Activated gamma-delta T cell treated with anti-CD3 and anti-CD28 coated beads, Interleukin-2, amount 50 U/mL, for 16 hours (primary cell): ENCODE measurements at places on chromosomes 16 and 17.

- DNase-seq = no peak
Measured at GRCh38 chr17:7047566-7047965, 3.7 kb upstream of the SLC16A11 start.

DNA sequence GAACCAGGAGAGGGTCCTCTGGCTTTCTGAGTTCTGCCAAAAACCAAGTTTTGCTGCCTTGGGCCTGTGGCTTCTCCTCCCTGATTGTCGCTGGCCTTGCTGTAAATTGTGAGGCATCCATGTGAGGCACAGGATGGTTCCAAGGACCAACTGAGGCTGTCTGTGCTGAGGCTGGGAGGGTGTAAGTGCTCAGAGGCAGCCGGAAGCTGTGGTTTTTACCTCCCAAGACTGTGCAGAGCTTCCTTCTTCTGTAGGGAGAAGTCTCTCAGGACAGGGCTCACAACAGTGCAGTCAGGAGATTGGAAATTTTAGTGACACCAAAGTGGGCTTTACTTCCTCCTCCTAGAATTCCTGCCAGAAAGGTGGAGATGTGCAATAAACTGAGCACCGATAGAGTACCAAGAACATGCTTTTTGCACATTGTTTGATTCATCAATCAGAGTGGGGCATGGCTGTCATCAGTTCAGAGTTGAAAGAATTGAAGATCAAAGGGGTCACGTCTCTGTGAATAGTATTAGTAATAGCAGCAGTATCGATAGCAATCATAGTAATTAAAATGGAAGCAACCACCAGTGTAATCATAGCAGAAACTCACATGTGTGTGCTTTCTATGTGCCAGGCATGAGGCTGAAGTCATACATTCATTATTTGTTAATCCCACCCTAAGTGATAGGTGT lies 467.1 kb downstream of the WWOX start:
- DNase-seq = no peak

DNA sequence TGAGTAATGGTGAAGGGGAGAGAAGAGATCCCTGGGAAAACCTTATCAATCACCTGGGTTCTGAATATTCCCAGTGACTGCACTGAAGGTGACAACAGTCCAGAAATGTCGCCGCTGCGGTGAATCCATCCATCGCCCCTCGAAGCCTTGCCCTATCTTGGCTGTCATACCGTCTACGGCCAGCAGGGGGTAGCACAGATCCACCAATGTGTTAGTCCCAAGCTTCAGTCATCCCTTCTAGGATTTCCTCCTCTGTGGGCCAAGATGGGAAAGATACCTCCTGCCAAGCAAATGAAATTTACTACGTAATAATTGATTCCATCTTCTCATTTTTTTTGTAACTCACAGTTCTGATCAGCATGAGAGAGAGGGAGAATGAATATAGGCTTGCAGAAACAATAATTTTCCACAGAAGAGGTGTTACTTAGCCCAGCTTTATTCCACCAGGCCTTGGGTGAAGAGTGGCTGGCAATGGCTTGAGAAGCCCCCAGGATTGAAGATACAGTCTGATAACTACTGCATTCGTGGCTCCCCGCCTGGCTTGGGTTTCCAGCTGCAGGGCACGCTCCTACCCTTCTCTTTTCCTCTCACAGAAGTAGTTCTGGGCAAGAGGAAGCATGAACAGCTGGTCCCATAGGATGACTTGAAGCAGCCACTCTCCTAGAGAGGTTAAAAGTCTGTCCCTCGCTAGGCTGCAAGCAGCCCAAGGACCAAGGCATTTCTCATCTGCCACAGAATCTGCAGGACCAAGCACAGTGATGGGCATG lies 2.6 kb upstream of the FMNL1 start:
- peak; percentile 87 for DNase-seq

GRCh38 chr16:84847564-84848355 lies 28.0 kb downstream of the CRISPLD2 start:
- DNase-seq = no peak

DNA sequence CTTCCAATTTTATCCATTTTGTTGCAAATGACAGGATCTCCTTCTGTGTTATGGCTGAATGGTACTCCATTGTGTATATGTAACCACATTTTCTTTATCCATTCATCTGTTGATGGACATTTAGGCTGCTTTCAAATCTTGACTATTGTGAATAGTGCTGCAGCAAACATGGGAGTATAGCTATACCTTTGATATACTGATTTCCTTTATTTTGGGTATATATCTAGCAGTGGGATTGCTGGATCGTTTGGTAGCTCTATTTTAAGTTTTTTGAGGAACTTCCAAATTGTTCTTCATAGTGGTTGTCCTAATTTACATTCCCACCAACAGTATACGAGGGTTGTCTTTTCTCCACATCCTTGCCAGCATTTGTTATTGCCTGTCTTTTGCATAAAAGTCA lies 67.8 kb downstream of the BRIP1 start:
- no peak for DNase-seq

DNA sequence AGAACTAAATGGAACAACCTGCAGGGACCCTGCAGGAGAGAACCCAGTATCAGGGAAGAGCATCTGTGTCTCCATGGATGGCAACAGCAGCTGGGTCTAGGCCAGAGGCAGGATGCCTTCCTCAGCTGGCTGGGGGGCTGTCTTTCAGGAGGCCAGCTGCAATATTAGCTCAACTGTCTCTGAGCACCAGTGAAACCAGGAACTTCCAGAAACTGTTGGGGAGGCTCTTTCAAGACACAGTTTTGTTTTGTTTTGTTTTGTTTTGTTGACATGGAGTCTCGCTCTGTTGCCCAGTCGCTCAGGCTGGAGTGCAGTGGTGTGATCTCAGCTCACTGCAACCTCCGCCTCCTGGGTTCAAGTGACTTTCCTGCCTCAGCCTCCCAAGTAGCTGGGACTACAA lies 7.6 kb downstream of the GPR142 start:
- no peak for DNase-seq

DNA sequence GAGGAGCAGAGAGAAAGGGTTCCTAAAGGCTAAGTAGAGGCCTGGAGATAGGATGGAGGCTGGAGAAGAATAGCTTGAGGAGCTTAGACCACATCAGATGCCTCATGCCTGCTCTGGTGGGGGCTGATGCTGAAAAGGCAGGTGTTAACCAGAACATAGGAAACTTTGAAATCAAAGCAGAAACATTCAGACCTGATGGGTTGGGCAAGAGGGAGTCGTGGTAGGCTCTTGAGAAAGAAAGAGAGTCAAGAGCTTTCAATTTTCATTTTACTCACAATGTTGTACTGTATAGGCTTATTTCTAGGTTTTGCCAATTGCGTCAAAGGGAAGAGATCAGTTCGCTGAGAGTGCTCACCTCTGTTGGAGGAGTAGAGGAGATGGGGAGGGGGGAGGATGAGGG lies 406.6 kb upstream of the SALL1 start:
- DNase-seq = no peak

DNA sequence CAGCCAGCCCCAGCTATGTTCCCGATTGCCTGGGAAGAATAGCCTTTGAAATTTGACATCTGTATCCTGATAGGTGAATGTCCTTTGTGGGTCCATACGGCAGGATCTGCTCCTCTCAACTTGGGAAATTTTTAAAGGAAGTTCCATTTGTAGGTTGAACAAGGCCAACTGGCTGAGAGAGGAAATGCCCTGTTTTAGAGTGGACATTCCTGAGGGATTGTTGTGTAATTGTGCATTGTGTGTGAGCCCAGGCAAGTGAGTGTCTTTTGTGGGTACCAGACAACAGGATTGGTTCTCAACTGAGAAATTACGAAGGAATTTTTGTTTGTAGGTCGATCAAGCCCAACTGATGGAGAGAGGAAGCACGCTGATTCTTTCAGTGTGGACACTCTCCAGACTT lies 2.6 kb upstream of the CPHXL2 start:
- DNase-seq = no peak

GRCh38 chr16:29858149-29858849 lies 4.7 kb downstream of the CDIPT start:
- DNase-seq = no peak

DNA sequence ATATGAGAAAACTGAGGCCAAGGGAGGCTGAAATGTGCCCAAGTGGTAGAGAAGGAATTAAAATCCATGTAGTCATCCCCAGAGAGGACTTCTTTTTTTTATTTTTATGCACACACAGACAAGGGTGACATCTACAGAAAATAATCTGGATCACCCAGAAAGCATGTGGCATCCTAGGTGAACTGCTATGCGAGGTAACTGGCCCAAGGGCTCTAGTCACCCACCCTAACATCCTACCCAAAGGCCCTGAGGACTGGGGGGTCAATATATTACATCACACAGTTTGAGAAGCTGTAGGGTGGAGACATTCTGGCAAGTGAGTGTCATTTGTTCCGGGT lies 23.3 kb downstream of the TEX14 start:
- no peak for DNase-seq

DNA sequence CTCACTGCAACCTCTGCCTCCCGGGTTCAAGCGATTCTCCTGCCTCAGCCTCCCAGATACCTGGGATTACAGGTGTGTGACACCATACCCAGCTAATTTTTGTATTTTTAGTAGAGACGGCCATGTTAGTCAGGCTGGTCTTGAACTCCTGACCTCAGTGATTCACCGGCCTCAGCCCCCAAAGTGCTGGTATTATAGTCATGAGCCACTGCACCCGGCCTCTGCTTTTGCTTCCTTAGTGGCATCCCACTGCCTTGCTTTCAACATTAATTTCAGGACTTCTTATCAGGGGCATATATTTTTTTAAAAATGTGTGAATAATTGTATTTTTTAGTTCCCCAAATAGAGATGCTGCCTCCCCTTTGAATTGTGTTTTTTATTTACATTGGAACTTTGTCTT lies 98.8 kb downstream of the SYCE1L start:
- no peak for DNase-seq

DNA sequence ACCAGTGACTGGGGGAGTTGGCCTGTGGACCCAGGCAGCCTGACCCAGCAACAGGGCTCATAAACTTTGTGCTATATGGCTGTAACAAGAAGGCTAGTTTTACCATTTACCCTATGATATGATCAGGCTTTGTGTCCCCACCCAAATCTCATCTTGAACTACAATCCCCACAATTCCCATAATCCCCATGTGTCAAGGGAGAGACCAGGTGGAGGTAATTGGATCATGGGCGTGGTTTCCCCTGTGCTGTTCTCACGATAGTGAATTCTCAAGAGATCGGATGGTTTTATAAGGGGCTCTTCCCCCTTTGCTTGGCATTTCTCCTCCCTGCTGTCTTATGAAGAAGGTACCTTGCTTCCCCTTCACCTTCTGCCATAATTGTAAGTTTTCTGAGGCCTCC lies 111.2 kb upstream of the NLRP1 start:
- DNase-seq = no peak

- DNase-seq = no peak
Measured at GRCh38 chr16:27398894-27399853, 2.8 kb upstream of the IL21R start.
